Colonic mucosa (tissue), 4 donors: ENCODE measurements at places on chromosomes 12 and 14. TPM values are rescaled to one million over a fixed set of nuclear protein-coding genes. Genes with fewer than 3 reads are reported as not detected.

GRCh38 chr12:89405626-89406345 lies 53.5 kb upstream of the DUSP6 start:
- no peak overlapping the region for H3K27ac ChIP-seq
- DNase-seq: no peak
- H3K4me3 ChIP-seq: no peak overlapping the region
- no peaks in the 10 kb centered on the region for H3K36me3 ChIP-seq
- no peaks in the 10 kb centered on the region for H3K27me3 ChIP-seq

DNA sequence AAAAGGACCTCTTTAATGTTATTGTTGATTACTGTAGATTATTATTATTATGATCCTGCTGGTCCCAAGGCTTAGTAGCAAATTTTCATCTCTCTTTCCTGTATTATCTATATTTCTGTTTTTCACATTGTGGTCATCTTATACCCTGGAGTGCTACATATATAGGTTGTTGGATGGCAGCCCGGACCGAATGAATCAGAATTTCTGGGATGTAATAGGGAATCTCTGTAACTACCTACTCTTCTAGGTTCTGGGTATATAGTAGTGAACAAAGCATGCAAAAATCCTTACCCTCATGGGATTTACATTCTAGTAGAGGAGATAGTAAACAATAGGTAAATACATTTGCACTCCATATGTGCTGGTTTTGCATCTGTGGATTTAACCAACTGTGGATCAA lies 31.4 kb downstream of the NUBPL start:
- no peaks in the 10 kb centered on the region for H3K36me3 ChIP-seq
- no peaks in the 10 kb centered on the region for H3K4me1 ChIP-seq
- no peak overlapping the region for H3K4me3 ChIP-seq
- no peaks in the 10 kb centered on the region for H3K27me3 ChIP-seq
- no peak overlapping the region for H3K27ac ChIP-seq

DNA sequence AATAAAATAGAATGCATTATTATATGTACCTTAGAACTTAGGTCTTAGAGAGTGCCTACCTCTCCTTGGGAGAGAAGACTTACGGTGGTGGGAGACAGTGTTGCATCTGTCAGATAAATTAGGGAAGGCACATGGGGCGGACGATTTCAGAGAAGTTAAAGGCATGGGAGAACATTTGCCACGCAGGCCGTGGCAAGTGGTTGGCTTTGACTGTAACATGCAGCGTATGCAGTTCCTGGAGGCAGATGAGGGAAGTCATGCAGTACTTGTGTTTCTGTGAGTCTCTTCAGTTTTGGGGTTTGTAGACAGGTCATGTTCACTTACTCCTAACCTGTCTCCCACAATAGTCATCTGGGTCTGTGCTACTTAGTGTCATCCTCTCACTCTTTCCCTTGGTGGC lies 43.6 kb downstream of the ETV6 start:
- no peaks in the 10 kb centered on the region for H3K4me1 ChIP-seq
- DNase-seq: no peak
- no peaks in the 10 kb centered on the region for H3K27me3 ChIP-seq
- no peak overlapping the region for H3K4me3 ChIP-seq
- H3K27ac ChIP-seq: no peak overlapping the region
- no peaks in the 10 kb centered on the region for H3K36me3 ChIP-seq

The LBHD2 gene
- not detected for total RNA-seq

GRCh38 chr12:40204337-40204736 lies 20.5 kb upstream of the LRRK2 start:
- H3K4me3 ChIP-seq: no peak overlapping the region
- no peaks in the 10 kb centered on the region for H3K4me1 ChIP-seq
- no peak overlapping the region for H3K27ac ChIP-seq
- H3K27me3 ChIP-seq: no peaks in the 10 kb centered on the region
- H3K36me3 ChIP-seq: no peaks in the 10 kb centered on the region

The COCH gene
- total RNA-seq: 0.91 TPM

DNA sequence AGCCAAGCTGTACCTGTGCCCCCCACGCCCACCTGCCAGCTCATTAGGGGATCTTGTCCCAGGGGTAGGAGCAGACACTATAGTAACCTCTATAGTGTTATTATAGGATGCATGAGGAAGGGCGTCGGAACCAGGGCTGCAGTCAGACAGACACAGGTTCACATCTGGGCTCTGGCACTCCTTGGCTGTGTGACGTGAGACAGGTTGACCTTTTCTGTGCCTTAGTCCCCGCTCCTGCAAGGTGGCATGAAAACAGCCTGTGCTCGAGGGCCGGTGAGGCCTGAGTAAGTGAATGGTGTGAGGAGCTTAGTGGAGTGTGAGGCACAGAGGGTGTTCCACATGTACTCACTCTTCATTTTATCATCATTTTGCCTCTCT lies 19.0 kb downstream of the ASB2 start:
- no peaks in the 10 kb centered on the region for H3K4me1 ChIP-seq
- no peaks in the 10 kb centered on the region for H3K27me3 ChIP-seq
- no peak for DNase-seq
- H3K4me3 ChIP-seq: no peak overlapping the region
- H3K27ac ChIP-seq: no peak overlapping the region

- H3K27me3 ChIP-seq: no peaks in the 10 kb centered on the region
- H3K4me3 ChIP-seq: no peak overlapping the region
Measured at GRCh38 chr12:82838131-82838551, 151.4 kb downstream of the TMTC2 start.

- H3K27ac ChIP-seq: no peak overlapping the region
- no peak overlapping the region for H3K4me3 ChIP-seq
- no peaks in the 10 kb centered on the region for H3K4me1 ChIP-seq
- no peak for DNase-seq
Measured at GRCh38 chr12:94839347-94839746, 164.2 kb downstream of the NDUFA12 start.

GRCh38 chr14:94340533-94340932 lies 17.4 kb upstream of the SERPINA6 start:
- no peaks in the 10 kb centered on the region for H3K4me1 ChIP-seq
- no peaks in the 10 kb centered on the region for H3K27me3 ChIP-seq
- no peak overlapping the region for H3K4me3 ChIP-seq
- no peak for DNase-seq
- H3K36me3 ChIP-seq: no peaks in the 10 kb centered on the region

DNA sequence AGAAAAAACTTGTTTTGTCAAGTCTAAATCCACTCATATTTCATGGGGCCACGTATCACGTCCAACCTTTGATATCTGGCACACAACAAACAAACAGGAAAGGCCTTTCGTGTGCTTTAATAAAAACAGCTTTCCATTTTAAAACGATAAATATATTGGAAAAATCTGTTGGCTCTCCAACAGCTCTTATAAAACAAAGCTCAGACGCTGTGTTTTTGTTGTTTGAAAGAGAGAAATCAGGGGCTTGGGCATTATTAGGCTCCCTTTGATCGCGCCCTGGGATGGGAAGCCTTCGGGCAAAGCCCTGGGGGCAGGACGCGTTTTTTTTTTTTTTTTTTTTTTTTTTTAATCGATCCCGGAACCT lies 429 bp upstream of the PLEKHA5 start:
- no peak for DNase-seq
- no peaks in the 10 kb centered on the region for H3K27me3 ChIP-seq
- H3K4me1 ChIP-seq: no peaks in the 10 kb centered on the region
- H3K36me3 ChIP-seq: no peaks in the 10 kb centered on the region
- peak overlapping the region; percentile 58 for H3K27ac ChIP-seq

DNA sequence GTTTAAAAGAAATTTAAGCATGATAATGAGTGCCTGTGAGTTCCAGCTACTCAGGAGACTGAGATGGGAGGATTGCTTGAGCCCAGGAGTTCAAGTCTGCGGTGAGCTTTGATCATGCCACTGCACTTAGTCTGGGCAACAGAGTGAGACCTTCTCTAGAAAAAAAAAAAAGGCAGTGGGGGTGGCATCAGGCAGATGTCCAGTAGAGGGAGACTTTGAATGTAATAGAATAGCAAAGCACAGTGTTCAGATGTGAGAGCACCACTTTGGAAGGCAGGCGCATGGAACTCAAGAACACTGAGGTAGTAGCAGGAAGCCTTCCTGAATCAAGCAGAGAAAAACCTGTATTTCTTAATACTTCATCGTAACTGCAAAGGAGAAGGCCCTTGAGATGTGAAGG lies 394.5 kb upstream of the GARIN6 start:
- H3K36me3 ChIP-seq: no peaks in the 10 kb centered on the region
- no peaks in the 10 kb centered on the region for H3K27me3 ChIP-seq
- no peak overlapping the region for H3K27ac ChIP-seq
- DNase-seq: no peak
- H3K4me1 ChIP-seq: no peaks in the 10 kb centered on the region

The ESPL1 gene
- 34.6 TPM for total RNA-seq

- no peaks in the 10 kb centered on the region for H3K36me3 ChIP-seq
- no peaks in the 10 kb centered on the region for H3K4me1 ChIP-seq
- no peaks in the 10 kb centered on the region for H3K27me3 ChIP-seq
- DNase-seq: no peak
Measured at GRCh38 chr14:98819867-98820206, 452.2 kb downstream of the BCL11B start.

The ANO4 gene
- total RNA-seq: 0.32 TPM

GRCh38 chr12:41496009-41496408 lies 307.9 kb downstream of the PDZRN4 start:
- H3K4me3 ChIP-seq: no peak overlapping the region
- H3K27me3 ChIP-seq: no peaks in the 10 kb centered on the region
- H3K27ac ChIP-seq: no peak overlapping the region
- no peaks in the 10 kb centered on the region for H3K36me3 ChIP-seq

- no peaks in the 10 kb centered on the region for H3K27me3 ChIP-seq
- no peak for DNase-seq
- H3K27ac ChIP-seq: no peak overlapping the region
- no peaks in the 10 kb centered on the region for H3K36me3 ChIP-seq
Measured at GRCh38 chr12:97275256-97275655, 187.3 kb upstream of the RMST start.

DNA sequence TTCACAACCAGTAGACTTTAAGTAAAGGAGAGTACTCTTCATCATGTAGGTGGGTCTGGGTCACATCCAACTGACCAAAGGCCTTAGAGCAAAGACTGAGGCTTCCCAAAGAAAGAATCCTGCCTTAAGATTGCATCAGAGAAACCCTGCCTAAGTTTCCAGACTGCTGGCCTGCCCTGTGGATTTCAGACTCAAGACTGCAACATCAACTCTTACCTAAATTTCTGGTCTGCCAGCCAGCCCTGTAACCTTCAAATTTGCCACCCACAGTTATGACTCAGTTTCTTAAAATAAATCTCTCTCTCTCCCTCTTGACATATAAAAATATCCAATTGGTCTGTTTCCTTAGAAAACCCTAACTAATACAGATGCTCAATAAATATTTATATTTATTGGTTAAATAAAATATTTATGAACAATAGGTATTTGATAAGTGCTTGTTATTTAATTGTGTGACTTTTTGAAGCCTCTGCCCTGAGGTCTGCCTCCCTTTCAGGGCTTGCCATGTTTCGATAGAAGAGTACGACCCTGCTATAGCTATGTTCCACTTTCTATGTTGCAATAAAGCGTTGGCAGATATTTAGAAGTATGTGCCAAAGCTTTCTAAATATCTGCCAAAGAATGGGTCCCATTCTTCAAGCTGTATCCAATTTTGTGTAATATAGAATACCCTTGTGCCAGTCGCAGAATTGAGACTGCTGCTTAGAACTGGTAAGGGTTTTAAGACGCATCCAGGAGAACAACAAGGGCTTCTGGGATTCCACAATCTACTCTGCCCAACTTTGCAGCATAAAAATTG lies 65.7 kb downstream of the TMEM30B start:
- H3K27ac ChIP-seq: no peak overlapping the region
- no peaks in the 10 kb centered on the region for H3K36me3 ChIP-seq
- no peak for DNase-seq
- no peaks in the 10 kb centered on the region for H3K27me3 ChIP-seq

DNA sequence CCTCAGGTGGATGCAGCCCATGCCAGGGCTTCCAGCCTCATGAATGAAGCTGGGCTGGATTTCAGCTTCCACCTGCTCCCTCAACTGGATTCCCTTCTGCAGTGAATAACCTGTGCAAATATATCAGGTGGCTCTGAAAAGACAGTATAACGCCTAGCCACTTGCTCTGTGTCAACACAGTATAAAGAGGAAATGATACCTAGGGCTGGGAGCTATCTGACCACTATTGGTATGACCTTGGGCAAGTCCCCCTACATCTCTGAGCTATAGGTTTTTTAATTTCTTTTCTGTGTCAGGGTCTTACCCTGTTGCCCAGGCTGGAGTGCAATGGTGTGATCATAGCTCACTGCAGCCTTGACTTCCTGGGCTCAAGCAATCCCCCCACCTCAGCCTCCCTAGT lies 19.8 kb downstream of the ISM2 start:
- no peak overlapping the region for H3K27ac ChIP-seq
- no peaks in the 10 kb centered on the region for H3K27me3 ChIP-seq
- DNase-seq: no peak

The RPS6KL1 gene
- 14.0 TPM for total RNA-seq

- peaks cover 7% of the 10 kb centered on the region for H3K4me1 ChIP-seq
- peak; percentile 76 for DNase-seq
- no peaks in the 10 kb centered on the region for H3K36me3 ChIP-seq
Measured at GRCh38 chr12:94615260-94616181, 34.8 kb downstream of the TMCC3 start.

GRCh38 chr14:20328705-20329104 lies 4.4 kb downstream of the CCNB1IP1 start:
- no peaks in the 10 kb centered on the region for H3K27me3 ChIP-seq
- DNase-seq: no peak
- H3K36me3 ChIP-seq: no peaks in the 10 kb centered on the region
- H3K4me3 ChIP-seq: no peak overlapping the region
- H3K27ac ChIP-seq: no peak overlapping the region

DNA sequence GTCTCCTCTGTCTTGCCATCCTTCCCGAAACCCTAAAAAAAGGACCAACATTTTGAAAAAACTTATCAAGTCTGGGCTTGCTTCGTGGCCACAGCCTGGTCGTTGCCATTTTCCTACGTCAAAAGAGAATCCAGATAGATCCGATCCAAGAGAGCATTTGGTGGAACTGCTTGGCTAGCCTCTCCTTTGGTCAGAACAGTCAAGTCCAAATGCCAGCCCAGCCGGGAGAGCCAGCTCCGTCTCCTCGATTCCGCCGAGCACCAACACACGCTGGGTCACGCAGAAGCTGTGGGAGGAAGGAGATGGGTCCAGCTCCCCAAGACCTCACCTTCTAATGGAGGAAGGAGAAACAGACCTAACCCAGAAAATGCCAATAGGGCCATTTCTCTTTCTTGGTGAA lies 9.3 kb upstream of the PRIMA1 start:
- DNase-seq: no peak
- H3K4me3 ChIP-seq: no peak overlapping the region
- H3K36me3 ChIP-seq: no peaks in the 10 kb centered on the region
- no peaks in the 10 kb centered on the region for H3K27me3 ChIP-seq
- H3K4me1 ChIP-seq: no peaks in the 10 kb centered on the region
- no peak overlapping the region for H3K27ac ChIP-seq

DNA sequence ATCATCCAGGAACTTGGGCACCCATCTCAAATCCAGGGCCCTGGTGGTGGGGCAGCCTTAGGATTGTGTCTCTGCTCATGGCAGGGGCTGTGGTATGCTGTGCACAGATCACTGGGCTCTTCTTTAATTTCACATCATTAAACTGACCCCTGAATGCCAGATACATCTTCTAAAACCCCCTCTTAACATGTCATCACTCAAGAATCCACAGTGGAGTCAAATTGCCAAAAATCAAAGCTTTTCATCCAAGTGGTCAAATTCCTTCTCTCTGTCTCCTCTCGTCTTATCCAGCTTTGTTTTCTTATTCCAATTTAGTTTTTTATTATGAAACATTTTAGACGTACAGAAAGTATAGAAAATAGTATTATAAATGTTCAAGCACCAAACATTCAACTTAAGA lies 97.5 kb downstream of the ADCK1 start:
- H3K4me3 ChIP-seq: no peak overlapping the region
- H3K27me3 ChIP-seq: no peaks in the 10 kb centered on the region
- no peak overlapping the region for H3K27ac ChIP-seq
- no peak for DNase-seq
- H3K36me3 ChIP-seq: no peaks in the 10 kb centered on the region
